Neural crest cell (in vitro differentiated cells): ENCODE measurements at places on chromosomes 1 and 21. TPM values are rescaled to one million over a fixed set of nuclear protein-coding genes. Genes with fewer than 3 reads are reported as not detected.
A peak's percentile ranks its signal among the peaks of the same experiment; 100 is the strongest.

DNA sequence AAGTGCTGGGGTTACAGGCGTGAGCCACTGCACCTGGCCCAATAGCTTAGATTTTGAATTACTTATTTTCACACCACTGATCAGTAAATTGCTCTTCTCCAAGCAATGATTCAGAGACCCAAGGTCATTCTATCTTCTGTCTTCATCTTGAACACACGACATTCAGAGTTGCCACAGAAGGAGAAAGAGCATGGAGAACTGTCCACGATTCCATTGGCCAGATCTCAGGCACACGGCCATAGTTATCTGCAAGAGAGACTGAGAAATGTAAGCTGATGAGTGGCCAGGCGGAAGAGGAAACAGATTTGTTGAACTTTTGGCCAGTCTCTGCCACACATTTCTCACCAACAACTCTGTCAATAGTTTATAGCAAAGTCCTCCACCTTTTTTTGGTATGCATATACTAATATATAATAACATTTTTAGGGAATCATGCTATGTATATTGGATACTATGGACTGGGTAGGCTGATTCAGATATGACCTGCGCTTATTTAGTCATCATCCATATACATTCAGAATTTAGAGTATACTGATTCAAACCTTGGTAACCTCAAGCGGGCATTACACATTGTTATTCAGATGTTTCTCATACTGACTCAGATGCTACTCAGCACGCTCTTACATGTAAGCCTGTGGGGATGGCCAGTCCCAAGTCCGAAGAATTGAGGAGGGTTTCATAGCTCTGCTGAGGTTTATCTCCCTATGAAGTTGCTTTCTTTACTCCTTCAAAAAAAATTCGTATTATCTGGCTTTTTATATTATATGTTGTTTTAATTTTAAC, 25.5 kb upstream of the CAP1 start:
- peaks cover 14% of the 10 kb centered on the region for H3K27me3 ChIP-seq
- DNase-seq = no peak
- H3K4me1 ChIP-seq = no peaks in the 10 kb centered on the region
- no peak overlapping the region for H3K4me3 ChIP-seq
- no peaks in the 10 kb centered on the region for H3K36me3 ChIP-seq
- no peak overlapping the region for H3K27ac ChIP-seq

DNA sequence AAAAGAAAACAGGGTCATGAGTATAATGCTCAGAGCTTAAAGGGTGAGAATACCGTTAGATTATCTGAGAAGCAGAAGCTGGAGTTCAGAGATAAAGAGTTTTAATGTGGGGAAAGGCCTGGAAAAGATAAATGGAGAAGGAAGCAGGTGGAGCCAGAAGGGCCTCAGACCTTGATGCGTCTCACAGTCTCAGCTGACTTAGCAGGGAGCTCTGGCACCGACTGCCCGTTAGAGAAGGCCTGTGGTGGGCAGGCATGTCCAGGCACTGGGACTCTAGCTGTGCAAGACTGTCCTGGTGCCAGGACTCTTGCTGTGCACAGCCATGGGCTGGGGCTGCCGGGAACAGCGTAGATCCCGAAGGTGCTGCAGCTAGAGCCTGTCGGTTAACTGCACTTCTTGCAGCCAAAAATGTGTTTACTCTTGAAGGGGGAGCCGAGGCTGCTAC, 3.8 kb upstream of the SLAMF9 start:
- no peaks in the 10 kb centered on the region for H3K4me1 ChIP-seq
- no peaks in the 10 kb centered on the region for H3K36me3 ChIP-seq

DNA sequence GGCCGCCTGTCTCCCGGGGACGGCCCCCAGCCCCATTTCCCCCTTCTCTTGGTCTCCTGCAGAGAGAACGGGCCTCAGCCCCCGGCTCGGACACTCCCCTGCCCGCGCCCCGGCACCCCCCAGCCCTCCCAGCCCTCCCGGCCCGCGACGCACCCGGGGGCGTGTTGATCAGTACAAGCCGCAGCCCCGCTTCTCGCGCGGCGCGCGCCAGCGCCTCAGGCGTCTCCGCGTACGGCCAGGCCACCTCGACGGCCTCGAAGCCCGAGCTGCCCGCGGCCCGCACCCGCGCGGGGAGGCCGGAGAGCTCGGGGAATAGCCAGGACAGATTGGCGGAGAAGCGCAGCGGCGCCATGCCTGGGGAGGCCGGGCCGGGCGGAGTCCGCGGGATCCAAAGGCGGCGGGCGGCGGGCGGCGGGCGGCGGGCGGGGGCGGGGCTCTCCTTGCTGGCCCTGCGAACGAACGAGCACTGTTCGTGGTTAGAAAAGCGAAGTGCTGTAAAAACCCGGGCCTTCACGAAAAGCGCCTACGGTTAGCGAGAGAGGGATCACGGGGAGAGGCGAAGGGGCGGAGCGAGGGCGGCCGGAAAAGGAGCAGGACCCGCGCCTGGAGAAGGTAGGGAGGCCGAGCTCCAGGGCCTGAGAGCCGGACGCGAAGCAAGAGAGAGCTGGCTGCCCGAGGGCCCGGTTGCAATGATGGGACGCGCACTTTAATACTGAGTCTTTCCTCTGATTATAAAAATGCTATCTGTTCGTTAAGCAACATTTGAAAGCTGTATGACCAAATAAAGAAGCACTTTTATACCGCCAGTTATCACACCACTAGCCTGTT, at the start of gene HYI:
Gene HYI, minus strand, starts transcription at position 490 of the 828 bp plus-strand sequence. Its CDS starts 138 bp downstream, at position 352.
- peak within 1 kb of the TSS; percentile 89 for H3K27ac ChIP-seq
- peak within 1 kb of the TSS; percentile 86 for H3K4me3 ChIP-seq
- peaks cover 25% of the 10 kb centered on the region for H3K36me3 ChIP-seq
- DNase-seq = peak; percentile 73

DNA sequence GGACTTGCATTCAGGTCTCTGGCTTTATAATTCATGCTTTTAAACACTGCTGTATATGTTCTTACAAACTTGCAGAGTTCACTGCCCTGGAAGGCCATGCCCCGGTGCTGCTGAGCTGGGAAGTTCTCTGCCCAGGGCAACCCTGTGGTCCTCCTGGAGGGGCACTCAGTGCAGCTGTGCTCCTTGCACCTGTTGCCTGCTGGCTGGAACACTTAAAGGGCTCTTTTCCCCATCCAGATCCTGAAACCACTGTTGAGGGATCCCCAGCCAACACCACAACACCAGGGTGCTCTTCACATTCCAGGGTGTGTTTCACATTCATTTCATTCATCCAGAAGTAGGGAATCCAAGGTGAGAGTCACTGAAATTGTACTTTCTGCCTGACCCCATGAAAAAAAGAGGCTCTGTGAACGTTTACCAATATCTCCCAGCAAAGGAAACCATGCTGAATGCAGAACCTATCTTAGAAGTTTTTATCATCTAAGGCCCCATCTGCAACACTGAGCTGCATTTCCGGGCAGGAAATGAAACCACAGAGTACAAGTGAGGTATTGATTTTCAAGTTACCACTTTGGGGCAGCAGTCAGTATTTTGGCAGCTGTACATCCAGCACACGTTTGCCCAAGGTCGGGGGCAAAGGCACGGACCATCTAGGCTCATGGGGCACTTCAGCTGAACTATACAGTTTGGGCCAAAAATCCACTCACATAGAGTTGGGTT, 16.4 kb upstream of the KIAA0040 start:
- no peak overlapping the region for H3K4me3 ChIP-seq
- peaks cover 3% of the 10 kb centered on the region for H3K27me3 ChIP-seq
- H3K36me3 ChIP-seq = peaks cover 2% of the 10 kb centered on the region
- no peak for DNase-seq

GRCh38 chr1:2983706-2984398, 37.4 kb upstream of the ACTRT2 start:
- H3K27ac ChIP-seq = no peak overlapping the region
- peaks cover 11% of the 10 kb centered on the region for H3K36me3 ChIP-seq
- no peaks in the 10 kb centered on the region for H3K4me1 ChIP-seq
- H3K27me3 ChIP-seq = no peaks in the 10 kb centered on the region

DNA sequence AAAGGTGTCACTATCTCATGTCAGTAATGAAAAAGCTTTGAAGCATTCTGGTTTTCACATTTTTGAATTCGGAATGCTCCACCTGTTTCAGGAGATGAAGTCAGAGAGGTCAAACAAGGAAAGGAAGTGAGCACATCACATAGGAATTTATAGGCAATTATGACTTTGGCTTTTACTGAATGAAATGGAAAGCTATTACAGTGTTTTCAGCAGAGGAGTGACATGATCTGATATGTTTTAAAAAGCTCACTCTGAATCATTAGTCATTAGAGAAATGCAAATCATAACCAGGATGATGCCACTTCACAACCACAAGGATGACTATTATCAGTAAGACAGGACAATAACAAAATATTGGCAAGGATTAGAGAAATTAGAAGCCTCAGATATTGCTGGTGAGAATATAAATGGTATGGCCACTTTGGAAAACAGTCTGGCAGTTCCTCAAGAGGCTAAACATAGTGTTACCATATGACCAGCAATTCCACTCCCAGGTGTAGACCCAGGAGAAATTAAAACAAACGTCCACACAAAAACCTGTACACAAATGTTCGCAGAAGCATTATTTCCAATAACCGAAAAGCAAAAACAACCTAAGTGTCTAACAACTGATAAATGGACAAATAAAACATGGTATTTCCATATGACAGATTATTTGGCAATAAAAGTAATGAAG, 7.5 kb downstream of the TAF1A start:
- no peaks in the 10 kb centered on the region for H3K27me3 ChIP-seq
- H3K4me3 ChIP-seq = no peak overlapping the region
- peaks cover 12% of the 10 kb centered on the region for H3K36me3 ChIP-seq
- no peak for DNase-seq

DNA sequence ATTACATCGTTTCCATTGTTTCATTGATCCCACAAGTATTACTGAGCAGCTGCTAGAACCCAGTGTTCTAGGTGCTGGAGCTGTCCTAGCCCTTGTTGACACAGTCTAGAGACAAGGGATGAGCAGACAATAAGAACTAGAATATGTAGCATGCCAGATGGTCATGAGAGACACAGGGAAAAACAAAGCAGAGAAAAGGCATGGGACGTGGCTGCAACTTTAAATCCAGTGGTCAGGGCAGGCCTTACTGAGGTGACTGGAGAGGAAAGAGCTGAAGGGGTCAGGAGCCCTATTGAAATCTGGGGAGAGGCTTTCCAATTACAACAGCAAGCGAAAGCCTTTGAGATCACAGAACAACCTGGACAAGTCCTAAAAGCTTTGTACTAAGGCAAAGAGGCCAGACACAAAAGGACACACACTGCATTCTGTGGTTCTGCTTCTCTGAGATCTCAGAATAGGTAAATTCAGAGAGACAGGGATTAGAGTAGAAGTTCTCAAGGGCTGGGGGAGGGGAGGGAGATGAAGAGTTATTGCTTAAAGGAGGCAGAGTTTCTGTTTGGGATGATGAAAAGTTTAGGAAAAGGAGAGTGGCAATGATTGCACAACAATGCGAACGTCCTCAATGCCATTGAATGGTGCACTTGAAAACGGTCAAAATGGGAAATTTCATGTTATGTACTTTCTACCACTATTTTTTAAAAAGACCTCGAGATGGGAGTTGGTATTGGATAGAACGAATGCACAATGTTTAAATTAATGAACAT, 467.4 kb upstream of the VAMP3 start:
- no peak for DNase-seq
- no peak overlapping the region for H3K27ac ChIP-seq
- peaks cover 9% of the 10 kb centered on the region for H3K27me3 ChIP-seq
- H3K36me3 ChIP-seq = peaks cover 7% of the 10 kb centered on the region

GRCh38 chr1:201603613-201604232, 64.8 kb downstream of the NAV1 start:
- no peaks in the 10 kb centered on the region for H3K36me3 ChIP-seq
- H3K4me1 ChIP-seq = no peaks in the 10 kb centered on the region
- H3K4me3 ChIP-seq = no peak overlapping the region
- H3K27me3 ChIP-seq = peaks cover 17% of the 10 kb centered on the region
- H3K27ac ChIP-seq = no peak overlapping the region

DNA sequence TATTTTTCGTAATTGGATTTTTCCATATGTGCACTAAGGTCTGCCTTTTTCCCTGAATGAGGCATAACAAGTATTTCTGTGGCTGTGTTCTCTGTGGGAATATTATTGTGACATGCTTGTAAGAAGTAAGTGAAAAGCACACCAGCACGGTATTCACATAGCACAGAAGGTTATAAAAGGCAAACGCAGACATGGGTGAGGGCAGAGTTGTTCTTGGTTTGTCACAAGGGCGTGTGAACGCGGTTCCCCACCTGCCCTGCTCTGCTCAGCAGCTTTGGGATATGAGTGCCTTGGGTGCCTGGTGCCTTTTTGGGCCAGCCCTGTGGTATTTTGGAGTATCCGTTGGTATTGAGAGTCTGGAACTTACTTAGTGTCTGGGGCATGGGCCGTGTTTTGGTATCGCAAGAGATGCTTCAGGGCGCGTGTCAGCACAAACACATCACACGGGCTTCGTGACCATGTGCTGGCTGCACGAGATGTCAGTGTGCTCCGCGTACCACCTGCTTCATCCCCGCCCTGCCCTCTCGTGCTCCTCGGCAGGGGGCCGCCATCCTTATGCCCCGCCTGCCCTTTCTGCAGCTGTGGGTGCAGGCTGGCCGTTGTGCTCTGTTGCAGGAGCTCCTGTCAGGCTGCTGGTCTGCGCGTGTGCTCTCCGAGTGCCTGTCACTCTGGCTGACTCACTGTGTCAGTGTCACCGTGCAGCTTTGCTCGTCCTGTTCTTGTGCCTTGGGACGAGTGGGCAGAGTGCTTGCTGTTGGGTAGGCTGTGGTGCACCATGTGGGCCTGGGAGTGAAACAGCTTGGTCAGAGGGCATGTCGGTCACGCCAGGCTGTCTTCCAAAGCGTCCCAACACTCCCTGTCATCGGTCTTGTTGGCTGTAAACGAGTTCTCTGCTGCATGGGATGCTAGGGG, 15.0 kb downstream of the SKI start:
- H3K4me1 ChIP-seq = peaks cover 52% of the 10 kb centered on the region
- no peaks in the 10 kb centered on the region for H3K27me3 ChIP-seq
- H3K36me3 ChIP-seq = peaks cover 5% of the 10 kb centered on the region

GRCh38 chr21:33997436-33997835, 75.9 kb upstream of the MRPS6 start:
- H3K4me3 ChIP-seq = no peak overlapping the region
- DNase-seq = no peak
- peaks cover 7% of the 10 kb centered on the region for H3K4me1 ChIP-seq

DNA sequence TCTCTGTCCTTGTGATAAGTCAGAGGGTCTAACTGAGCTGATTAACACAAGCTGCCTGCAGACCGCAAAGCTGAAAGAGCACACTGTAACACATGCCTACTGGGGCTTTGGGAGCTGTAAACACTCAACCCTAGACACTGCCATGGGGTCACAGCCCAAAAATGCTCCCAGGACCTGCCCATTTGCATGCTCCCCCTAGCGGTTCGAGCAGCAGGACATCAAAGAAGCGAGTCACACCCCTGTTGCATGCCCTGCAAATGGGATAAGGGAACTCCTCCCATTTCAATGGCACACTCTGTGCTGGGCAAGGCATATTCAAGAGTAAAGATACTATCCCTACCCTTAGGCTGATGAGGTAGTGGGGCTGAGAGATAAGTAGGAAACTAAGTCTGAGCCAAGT, 22.8 kb downstream of the LCE3E start:
- H3K36me3 ChIP-seq = peaks cover 5% of the 10 kb centered on the region
- no peaks in the 10 kb centered on the region for H3K4me1 ChIP-seq
- DNase-seq = no peak
- no peaks in the 10 kb centered on the region for H3K27me3 ChIP-seq

- H3K27ac ChIP-seq = no peak overlapping the region
- H3K27me3 ChIP-seq = no peaks in the 10 kb centered on the region
- peaks cover 4% of the 10 kb centered on the region for H3K4me1 ChIP-seq
- no peak overlapping the region for H3K4me3 ChIP-seq
Observed at GRCh38 chr1:85490270-85490985, 25.5 kb upstream of the DDAH1 start.

Gene CFAP74
- total RNA-seq = 0.12 and 0.32 TPM in 2 replicates

Gene RNF186
- not detected in 2 replicates for total RNA-seq

Gene FCGR1A
- total RNA-seq = not detected in 2 replicates

Gene TRNP1
- total RNA-seq = 16.7 and 18.7 TPM in 2 replicates

Gene SLC44A5
- 9.7 and 10.0 TPM in 2 replicates for total RNA-seq

Gene WLS
- total RNA-seq = 147 and 152 TPM in 2 replicates
